Left cardiac atrium (tissue), 4 donors: ENCODE measurements at places on chromosomes 7 and 10.

- no peak for DNase-seq
Observed at GRCh38 chr7:134654104-134654775, 7.6 kb downstream of the BPGM start.

GRCh38 chr10:44008270-44008916 is 359.7 kb upstream of the ZNF32 start:
- no peak for DNase-seq

DNA sequence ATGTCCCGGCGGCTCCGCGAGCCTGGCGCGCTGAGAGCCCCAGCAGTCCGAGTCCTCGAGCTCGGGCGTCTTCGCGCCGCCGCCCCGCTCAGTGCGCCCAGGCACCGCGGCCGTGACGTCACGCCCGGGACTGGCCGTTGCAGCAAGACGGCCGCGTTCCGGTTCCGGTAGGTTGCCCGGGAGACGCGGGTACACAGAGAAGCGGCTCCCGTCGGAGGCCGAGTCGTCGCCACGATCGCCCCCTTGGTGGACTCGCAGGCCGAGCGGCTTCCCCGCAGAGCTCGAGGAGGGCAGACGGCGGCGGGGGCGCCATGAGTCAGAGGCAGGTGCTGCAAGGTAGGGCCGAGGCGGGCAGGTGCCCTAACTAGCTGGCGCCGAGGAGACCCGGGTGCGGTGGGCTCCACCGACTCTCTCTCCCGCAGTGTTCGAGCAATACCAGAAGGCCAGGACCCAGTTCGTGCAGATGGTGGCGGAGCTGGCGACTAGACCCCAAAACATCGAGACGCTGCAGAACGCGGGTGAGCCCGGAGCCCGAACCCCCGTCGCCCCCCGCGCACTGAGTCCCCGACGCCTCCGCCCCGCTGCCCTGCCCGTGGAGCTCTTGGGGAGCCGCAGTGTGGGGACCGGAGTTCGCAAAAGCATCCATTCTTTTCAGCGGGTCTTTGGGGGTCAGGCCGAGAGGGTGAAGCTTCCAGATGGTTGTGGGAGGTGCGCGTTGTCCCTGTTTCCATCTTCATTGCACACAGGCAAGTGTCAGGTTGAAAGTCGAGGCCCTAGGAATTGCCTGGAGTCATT is at the start of gene SPAG6:
Gene SPAG6 (plus strand): TSS at position 196 of the 795 bp plus-strand sequence. CDS start 116 bp downstream, at position 312.
- peak; percentile 64 for DNase-seq

DNA sequence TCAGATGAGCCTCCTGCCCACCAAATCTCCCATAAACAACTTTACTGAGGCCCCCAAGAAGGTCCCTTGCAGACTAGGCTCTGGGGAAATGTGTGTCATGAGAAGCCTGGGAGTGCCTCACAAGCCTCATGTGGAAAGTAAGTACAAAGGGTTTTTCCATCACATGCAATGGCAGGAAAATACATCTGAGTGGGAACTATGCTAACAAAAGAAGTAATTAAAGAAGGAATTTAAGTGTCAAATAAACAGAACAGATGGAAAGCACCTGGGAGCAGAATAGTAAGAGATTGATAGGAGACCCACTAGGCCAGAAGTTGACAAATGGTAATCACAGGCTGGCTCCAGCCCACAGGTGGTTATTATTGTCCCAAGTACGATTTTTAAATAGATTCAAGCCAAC is 20.5 kb downstream of the GSAP start:
- no peak for DNase-seq
